ENCODE measurements at places on chromosomes 3 and 15. TPM values are rescaled to one million over a fixed set of nuclear protein-coding genes. Genes with fewer than 3 reads are reported as not detected.

MYO5C gene
- total RNA-seq = 2.4 TPM

TMEM108 gene
- total RNA-seq = not detected

ITIH3 gene
- total RNA-seq = not detected

THBS1 gene
- 1.1 TPM for total RNA-seq

TMC3 gene
- not detected for total RNA-seq

DNAH12 gene
- 0.06 TPM for total RNA-seq

PP2D1 gene
- not detected for total RNA-seq

PLAAT1 gene
- not detected for total RNA-seq

SIDT1 gene
- total RNA-seq = 31.6 TPM

PATL2 gene
- total RNA-seq = 20.5 TPM

UBE3A gene
- total RNA-seq = 80.9 TPM

GRCh38 chr15:70164156-70164900 is 66.6 kb upstream of the TLE3 start:
- H3K27ac ChIP-seq = no peak overlapping the region
- no peak for DNase-seq
- no peaks in the 10 kb centered on the region for H3K36me3 ChIP-seq
- H3K4me1 ChIP-seq = no peaks in the 10 kb centered on the region

GRCh38 chr3:12155828-12156227 is 2.9 kb downstream of the TIMP4 start:
- no peak overlapping the region for H3K4me3 ChIP-seq
- DNase-seq = no peak
- no peaks in the 10 kb centered on the region for H3K36me3 ChIP-seq
- H3K4me1 ChIP-seq = no peaks in the 10 kb centered on the region

DNA sequence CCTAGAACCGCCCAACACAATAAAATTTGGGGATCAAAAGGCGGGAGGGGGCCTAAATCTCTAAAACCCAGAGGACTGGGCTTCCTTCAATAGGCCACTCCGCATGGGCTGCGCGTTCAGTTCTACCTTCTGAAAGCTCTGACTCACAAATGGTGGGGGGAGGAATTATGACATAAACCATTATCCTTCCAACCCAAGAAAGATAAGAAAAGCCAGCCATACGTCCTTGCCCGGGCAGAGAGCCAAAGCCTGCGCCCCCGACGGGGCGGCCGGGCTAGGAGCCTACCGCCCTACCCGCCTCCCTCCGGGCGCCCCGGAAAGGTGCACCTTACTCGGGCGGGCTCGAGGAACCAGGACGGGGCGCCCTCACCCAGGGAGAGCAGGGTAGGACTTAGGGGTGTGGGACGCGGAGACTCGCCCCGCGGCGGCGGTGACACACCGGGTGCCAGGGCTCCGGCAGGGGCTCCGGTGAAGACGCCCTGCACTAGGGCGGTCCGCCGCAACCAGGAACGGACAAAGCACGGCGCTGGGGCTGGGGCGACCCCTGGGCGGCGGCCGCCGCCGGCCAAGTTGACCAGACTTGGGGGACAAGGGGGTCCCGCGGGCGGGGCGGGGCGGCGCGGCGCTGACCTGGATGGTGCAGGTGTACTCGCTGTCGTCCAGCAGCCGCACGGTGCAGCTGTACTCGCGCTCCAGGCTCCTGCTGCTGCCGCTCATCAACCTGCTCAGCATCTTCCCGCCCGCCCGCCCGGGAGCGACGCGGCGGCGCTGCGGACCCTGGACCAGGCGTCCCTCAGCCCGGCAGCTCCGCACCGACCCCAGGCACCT is 534 bp downstream of the FRMD5 start:
- H3K4me3 ChIP-seq = peak overlapping the region; percentile 77
- peaks cover 75% of the 10 kb centered on the region for H3K27me3 ChIP-seq
- DNase-seq = peak; percentile 14
- no peak overlapping the region for H3K27ac ChIP-seq
- no peaks in the 10 kb centered on the region for H3K36me3 ChIP-seq
- H3K4me1 ChIP-seq = peaks cover 17% of the 10 kb centered on the region

DNA sequence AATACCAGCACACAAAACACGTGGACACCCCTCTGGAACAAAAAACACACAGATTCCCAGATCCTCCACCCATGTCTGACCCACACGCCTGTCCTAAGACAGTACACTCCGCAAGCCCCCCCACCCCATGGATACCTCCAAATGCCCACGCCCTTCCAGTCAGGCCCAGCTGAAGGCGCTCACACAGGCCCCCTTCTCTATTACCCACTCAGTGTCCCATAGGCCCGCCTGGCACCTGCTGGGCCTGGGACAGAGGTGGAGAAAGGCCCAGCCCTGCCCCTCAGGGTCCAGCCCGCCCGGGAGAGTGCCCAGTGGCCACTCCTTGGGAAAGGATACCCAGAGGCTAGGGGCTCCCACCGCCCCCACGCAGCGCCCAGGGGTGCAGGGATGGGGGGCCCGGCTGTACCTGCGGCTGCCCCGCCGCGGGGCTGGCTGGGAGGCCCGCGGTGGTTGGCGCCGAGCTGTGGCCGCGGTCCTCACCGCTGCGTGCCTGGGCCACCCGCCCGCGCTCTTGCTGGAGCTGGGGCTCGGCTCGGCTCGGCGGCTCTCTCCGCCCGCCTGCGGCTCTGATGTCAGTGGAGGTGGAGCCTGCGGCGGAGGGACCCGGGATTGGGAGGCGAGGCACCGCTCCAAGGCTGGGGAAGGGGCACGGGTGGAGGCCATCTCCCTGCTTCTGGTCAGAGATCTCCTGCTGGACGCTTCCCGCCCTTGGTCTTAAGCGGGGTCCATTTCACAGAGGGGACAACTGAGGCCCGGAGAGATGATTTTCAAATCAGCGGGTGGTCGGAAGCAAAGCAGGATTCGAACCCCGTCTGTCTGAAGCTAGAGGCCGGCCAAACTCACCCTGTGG is at the start of gene CAMK1:
Gene CAMK1 (minus strand): TSS at position 522 of the 850 bp plus-strand sequence. CDS start 2,198 bp downstream, outside the sequence.
- peaks cover 5% of the 10 kb centered on the region for H3K36me3 ChIP-seq
- H3K4me1 ChIP-seq = peaks cover 41% of the 10 kb centered on the region
- peak within 1 kb of the TSS; percentile 76 for H3K4me3 ChIP-seq

- no peaks in the 10 kb centered on the region for H3K36me3 ChIP-seq
- no peak overlapping the region for H3K27ac ChIP-seq
- no peaks in the 10 kb centered on the region for H3K4me1 ChIP-seq
- no peak for DNase-seq
These were observed 6.1 kb upstream of the LDHAL6B start for GRCh38 chr15:59200560-59200959.

- no peaks in the 10 kb centered on the region for H3K4me1 ChIP-seq
- H3K27ac ChIP-seq = no peak overlapping the region
- no peaks in the 10 kb centered on the region for H3K27me3 ChIP-seq
- no peak overlapping the region for H3K4me3 ChIP-seq
- DNase-seq = no peak
- no peaks in the 10 kb centered on the region for H3K36me3 ChIP-seq
These were observed 23.6 kb downstream of the MEGF11 start for GRCh38 chr15:66229790-66230465.

- H3K36me3 ChIP-seq = peaks cover 12% of the 10 kb centered on the region
- DNase-seq = no peak
- H3K4me3 ChIP-seq = no peak overlapping the region
These were observed 34.4 kb downstream of the TNK2 start for GRCh38 chr3:195873971-195874370.

DNA sequence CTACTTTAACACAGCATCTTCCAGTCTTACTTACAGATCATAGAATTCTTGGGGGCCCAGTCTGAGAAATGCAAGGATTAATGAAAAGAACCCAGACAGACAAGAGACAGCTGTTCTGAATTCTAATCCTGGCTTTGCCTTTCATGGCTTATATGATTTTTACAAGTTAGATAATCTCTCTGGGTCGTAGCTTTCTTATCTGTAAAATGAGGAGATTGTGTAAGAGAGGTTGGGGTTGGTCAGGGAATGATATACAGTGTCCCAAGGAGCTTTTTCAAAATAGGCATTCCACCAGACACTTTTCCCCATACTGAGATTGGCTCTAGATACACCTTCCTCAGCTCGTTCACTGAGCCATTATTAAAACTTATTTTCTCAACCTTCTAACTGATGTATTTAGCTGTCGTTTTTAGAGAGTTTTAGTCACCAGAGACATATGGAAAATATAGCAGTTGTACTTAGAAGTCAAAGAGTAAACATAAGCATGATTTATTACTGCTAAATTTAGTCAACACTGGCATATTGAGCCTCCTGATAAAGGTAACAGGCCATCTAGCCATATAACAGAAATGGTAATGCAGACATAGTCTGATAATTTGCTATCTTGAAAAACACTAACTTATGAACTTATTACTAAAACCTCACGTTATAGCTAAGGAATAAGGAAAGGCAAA is 163.0 kb upstream of the MLF1 start:
- H3K27me3 ChIP-seq = no peaks in the 10 kb centered on the region
- H3K36me3 ChIP-seq = no peaks in the 10 kb centered on the region
- no peak overlapping the region for H3K4me3 ChIP-seq

DNA sequence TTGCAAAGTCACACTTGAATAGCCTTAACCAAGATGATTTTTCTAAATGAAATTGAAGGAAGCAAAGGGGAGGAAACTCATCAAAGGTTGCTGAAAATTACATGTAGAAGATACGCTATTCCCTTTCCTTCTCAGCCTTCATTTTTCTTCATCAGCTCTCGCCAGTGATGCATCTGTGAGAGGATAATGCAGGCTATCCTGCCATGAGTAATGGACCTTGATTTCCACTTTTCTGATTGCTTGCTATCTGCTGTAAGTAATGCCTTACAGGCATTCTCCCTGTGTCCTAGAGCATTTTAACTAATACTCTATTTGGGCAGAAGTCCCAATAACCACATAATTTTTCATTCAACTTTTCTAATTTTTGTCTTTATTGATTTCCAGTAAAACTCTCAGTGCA is 162.6 kb downstream of the BBX start:
- no peak overlapping the region for H3K4me3 ChIP-seq
- DNase-seq = no peak
- H3K36me3 ChIP-seq = no peaks in the 10 kb centered on the region
- peaks cover 27% of the 10 kb centered on the region for H3K4me1 ChIP-seq

GRCh38 chr15:62505762-62506161 is 340.7 kb upstream of the C2CD4B start:
- DNase-seq = no peak
- peaks cover 9% of the 10 kb centered on the region for H3K27me3 ChIP-seq
- H3K27ac ChIP-seq = no peak overlapping the region
- H3K4me1 ChIP-seq = no peaks in the 10 kb centered on the region
- no peaks in the 10 kb centered on the region for H3K36me3 ChIP-seq
- no peak overlapping the region for H3K4me3 ChIP-seq

DNA sequence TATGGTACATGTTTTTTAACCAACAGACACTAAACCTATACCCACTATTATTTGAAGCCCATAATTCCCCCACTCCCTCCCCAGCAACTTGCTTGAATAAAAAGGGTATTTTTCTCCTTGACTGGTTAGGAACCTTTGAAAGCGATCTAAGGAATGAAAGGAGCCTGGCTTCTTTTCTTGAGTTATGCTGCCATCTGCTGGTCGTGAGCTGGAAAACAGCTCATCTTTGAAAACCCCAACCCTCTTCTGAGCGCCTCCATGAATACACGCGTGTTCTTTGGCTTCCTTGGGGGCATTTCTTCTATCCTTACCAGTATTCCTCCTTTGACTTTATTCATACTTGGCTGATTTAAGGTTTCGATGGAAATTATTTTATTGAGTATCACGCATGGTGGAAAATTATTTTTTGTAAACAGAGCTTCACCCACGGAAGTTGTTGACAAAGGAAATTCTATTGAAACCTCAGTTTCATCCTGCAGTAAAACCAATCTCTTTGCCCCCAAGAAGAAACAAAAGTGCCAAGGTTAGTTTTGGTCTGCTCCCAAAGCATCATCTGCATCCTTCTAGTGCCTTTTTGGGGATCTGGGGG is 171.6 kb downstream of the SV2B start:
- no peak overlapping the region for H3K27ac ChIP-seq
- peak; percentile 69 for DNase-seq
- H3K27me3 ChIP-seq = peaks cover 37% of the 10 kb centered on the region
- H3K36me3 ChIP-seq = no peaks in the 10 kb centered on the region
- H3K4me1 ChIP-seq = peaks cover 7% of the 10 kb centered on the region

DNA sequence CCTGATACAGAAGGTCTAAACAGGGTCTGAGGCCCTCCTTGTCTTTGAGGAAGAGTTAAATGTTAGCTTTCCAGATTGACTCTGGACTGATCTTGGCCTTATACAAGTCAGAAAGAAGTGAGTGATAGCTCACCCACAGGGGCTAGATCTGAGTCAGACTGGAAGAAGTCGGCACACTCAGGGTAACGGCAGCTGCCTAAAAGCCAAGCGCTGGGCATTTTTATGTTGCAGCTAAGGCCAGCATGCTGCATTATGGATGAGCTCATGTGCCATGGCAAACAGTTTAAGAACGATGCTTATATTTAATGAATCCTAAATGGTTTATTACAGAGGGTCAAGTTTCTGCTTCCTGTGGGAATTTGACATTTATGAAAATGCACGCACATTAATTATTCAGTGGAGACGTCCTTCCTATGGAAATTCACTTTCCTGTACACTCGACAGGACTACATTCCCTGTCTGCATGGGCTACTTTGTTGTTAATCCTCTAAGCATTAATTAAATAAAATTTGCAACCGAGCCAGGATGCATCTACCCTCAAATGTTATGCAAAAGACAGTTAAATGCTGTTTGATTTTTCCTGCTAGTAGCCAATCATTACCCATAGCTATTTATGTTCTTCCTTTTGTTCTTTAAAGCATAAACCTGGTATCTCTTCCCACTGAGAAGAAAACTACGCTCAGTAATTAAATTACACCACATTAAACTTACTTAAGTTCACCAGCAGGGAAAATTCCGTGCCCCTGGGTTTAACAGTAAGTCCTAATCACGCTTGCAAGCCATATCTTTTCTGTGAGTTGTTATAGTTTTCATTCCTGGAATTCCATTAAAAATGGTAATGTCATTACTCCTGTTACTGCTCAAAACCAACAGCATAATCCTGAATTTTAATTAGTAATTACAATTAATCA is 762.7 kb upstream of the CFAP20DC start:
- no peak overlapping the region for H3K4me3 ChIP-seq
- peaks cover 14% of the 10 kb centered on the region for H3K36me3 ChIP-seq
- DNase-seq = no peak
- H3K4me1 ChIP-seq = peaks cover 4% of the 10 kb centered on the region

DNA sequence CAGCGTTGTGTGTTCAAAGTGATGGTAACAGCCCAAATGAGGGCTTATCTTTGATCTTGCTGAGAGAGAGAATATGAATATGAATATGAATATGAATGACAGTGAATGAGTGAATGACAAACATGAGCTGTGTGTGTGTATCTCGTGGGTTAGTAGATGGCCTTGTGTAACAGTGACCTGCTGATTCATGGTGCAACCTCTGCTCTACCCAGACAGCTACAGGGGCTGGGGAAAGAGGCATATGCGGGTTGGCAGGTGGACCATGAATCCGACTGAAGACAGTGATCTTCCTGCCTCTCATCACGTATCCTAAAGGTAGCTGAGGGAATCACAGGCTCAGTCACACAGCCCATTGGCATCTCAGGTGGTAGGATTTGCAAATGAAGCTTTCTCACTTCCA is 58.2 kb downstream of the CHDH start:
- no peaks in the 10 kb centered on the region for H3K4me1 ChIP-seq
- no peak for DNase-seq

GRCh38 chr3:42535981-42536784 is 33.7 kb downstream of the VIPR1 start:
- no peak overlapping the region for H3K27ac ChIP-seq
- peaks cover 14% of the 10 kb centered on the region for H3K36me3 ChIP-seq
- peaks cover 44% of the 10 kb centered on the region for H3K4me1 ChIP-seq
- H3K27me3 ChIP-seq = no peaks in the 10 kb centered on the region
- DNase-seq = peak; percentile 68

Measured in activated CD4-positive, alpha-beta T cell treated with anti-CD3 and anti-CD28 coated beads, Interleukin-2, amount 10 ng/mL, durations not matched to agents 7 days and 5 days (primary cell).